Left hindlimb (tissue), 1 donor: ENCODE measurements at places on chromosomes 7 and 10.

DNA sequence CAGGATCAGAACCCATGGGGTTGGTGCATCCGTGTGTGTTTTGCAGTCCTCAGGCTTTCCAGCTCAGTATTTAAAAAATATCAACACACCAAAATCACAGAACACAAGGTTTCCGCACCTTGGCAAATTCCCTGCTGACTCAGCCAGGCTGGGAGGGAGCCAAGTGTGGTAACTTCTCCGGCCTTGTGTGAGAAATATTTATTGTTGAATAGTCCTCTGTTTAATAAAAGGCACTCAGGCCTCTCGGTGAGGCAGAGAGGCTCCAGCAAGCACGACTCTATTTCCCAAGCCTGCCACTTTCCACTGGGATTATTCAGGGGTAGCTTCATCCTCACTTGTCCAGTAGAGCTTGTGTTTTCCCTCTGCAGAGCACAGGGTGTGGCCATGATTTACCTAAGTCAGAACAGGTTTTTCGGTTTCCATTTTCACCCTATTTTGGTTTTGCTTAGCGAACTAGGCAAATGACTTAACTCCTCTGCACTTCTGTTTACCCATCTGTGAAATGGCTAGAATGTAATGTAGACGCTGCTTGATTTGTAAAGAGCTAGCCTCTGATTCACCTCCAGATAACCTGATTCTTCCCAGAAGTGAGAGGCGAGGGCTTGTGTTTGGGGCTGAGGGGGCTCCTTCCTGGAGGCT, 13.0 kb upstream of the CHST15 start:
- DNase-seq: no peak

- DNase-seq: no peak
These were observed 114.0 kb downstream of the MAD1L1 start for GRCh38 chr7:2118630-2119190.

DNA sequence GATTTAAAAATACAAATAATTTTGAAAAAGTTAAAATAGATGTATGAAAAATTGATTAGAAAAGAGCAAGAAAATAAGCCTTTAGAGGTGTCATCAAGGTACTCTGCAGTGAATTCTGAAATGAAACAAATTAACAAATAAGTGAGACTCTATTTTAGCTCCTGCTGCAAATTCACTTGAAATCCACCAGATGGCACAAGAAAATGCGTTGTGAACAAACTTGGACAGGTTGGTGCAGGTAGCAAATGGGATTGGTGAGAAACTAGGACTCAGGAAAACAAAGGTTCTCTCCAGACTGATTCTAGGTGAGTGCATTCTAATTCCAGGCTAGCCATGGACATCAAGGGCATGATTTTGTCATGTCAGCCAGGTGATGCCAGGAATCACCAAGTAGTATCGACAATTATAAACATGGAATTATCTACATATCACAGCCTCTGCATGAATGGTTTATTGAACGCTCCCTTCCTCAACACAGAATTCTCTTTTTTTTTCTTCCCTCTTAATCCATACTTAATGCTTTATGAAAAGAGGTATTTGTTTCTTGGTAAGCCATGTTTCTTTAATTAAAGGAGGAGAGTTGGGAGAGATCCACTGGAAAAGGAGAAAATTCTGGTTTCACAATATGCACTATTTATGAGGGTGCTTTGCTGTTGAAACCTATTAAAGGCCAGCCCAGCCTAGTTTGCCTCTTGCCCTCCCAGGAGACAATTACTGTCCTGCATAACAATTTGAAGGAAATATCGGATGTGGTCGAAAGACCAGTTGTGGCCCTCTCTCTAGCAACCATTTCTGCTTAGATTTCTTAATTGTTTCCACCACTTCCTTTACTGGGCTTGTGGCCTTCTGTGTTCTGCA, 118.1 kb downstream of the ZNF365 start:
- no peak for DNase-seq

DNA sequence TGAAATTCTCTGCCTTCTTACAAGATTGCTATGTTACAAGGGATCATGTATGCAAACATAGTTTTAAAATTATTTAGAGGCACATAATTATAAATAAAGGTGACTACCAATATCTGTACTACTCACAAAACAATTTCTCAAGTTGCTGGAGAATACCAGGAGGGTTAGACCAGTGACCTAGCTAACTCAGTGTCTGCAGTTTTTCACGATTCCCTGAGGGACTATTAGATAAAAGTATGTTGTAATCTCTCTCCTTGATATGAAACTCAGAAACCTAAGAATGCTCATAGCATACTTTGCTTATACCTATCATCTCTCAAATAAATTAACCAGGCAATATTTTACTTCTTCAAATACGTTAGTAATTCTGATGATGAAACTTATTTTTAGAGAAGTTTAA, 534.0 kb upstream of the ANKRD30A start:
- DNase-seq: no peak

GRCh38 chr10:124983321-124983720, 41.4 kb downstream of the ZRANB1 start:
- no peak for DNase-seq

- no peak for DNase-seq
These were observed 107.2 kb upstream of the TRIM24 start for GRCh38 chr7:138352570-138353461.

GRCh38 chr10:107913317-107914294, 749.1 kb upstream of the SORCS1 start:
- DNase-seq: no peak

DNA sequence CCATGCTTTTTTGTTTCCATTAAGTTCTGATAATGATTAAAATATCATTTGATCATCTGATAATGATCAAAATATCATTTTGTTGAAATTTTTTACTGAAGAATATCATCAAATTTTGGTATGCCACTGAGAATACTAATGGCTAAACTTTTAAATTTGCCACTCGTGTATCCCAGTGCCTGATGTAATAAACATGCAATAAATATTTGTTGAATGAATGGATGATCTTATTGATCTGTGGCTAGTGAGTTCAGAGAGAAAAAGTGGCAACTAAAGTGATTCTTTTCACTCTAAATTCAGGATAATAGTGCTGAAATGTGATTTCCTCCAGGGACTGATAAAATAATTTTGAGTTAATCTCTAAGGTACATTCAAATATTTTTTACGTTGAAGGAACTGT, 159.3 kb upstream of the WNT16 start:
- DNase-seq: no peak

GRCh38 chr10:75532253-75532924, 101.0 kb downstream of the LRMDA start:
- DNase-seq: no peak

DNA sequence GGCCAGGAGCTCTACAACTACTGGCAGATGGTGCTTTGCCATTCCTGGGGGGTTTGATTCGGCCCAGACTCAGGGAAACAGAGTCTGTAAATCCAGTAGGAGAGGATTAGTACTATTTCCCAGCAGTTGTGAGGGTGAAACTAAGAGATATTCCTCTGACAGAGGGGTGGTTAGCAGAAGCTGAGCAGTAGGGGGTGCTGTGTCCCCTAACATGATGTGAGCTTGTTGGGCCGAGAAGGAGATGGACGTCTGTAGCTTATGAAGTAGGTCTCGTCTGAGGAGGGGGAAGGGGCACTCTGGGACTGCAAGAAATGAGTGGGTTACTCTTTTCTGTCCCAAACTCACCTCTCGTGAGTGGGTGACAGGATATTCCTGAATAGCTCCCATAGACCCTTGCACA, 179.2 kb upstream of the MBL2 start:
- no peak for DNase-seq

DNA sequence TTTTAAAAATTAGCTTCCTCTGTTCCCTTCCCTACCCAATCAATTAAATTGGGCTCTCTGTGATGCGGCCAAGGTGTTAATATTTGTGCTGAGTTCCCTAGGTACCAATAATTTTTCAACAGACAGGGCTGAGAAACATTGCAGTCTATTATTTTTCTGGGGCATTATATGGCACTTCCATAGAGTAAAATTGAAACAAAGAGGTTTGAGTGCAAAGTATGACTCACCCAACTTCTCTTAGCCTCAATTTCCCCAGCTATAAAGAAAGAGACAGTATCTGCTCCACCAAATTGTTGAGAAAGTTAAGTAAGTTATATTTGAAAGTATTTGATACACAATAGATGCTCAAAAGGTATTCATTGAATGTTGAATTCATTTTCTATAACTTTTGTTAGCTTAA, 74.9 kb downstream of the TES start:
- no peak for DNase-seq

DNA sequence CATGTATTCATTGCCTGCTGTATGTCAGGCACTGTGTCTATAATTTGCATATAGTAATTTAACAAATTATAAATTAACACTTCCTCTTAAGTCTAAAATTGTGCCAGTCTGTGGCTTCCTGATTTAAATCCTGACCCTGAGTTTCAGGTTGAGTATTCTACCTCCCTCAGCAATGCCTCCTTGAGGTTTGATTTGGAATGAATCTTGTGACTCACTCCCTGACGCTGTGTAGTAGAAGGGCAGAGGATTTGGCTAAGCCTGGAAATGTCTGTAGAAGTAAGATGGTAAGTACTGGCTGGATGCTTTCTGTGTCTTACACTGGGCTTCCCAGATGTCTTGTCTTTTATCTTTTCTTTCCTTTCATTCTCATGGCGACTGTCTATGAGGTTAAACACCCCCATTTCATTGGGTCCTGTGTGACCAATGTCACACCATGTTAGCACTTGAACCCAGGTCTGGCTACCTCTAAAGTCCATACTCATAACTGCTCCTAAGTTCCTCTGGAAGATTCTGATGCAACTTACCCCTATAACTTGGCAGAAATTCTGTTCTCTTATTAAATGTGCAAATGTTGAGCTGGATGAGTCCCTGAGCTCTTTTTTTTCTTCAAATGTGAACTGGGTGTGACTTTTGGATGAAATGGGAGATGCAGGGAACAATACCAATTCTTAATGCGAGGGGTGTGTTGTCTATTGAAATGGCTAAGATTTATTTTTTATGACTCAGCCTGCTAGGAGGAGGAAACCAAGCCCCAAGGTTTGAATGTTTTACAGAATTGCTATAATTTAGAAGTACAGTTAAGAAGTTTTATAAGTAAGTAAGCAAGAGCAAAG, 48.5 kb downstream of the PLCE1 start:
- DNase-seq: no peak

DNA sequence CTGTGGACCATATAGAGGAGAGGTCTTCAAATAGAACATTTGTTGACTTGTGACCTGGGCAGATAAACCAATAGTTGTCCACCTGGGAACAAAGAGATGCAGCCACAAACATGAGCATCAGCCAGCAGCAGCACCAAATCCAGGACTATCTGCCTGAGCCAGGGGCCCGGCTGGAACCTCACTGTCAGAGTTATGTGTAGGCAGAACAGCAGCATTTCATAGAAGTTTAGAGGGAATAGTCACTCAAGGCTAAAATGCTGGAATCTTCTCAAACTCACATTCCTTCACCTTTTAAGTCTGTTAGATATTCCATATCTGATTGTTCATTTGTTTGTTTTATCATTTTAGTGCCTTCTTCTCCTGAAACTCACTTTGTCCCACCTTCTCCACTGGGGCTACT, 72.2 kb upstream of the IL6 start:
- no peak for DNase-seq

- DNase-seq: no peak
These were observed 43.9 kb downstream of the CHST15 start for GRCh38 chr10:124049484-124049883.

GRCh38 chr7:155618708-155619633, 25.5 kb upstream of the RBM33 start:
- DNase-seq: no peak

GRCh38 chr7:151484971-151485707, 34.6 kb downstream of the RHEB start:
- no peak for DNase-seq

GRCh38 chr10:33153251-33153967, 181.1 kb downstream of the NRP1 start:
- no peak for DNase-seq

DNA sequence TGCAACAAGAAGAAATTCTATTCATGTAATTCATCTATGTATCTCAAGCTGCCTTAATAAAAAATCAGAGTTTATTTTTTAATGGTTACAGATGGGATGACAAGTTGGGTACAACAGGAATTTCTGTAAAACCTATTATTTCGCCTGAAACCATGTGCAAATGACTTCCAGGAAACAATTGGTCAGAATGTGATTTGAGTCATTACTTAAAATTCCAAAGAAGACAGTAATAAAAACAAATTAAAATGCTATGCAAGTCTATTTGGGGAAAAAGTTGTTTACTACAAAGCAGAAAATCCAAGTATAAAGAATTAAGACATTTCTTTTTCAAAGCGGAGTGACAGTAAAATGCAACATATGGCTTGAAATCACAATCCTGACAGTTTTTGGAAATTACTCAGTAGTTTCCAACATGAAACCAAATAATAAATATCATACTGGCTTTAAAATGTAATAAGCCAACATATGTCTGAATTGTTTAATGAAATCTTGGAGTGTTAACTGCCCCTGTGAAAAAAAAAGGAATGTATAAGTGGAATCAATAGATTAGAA, 41.5 kb upstream of the SEMA3C start:
- no peak for DNase-seq

- DNase-seq: no peak
These were observed 243.3 kb upstream of the RNF32 start for GRCh38 chr7:156397249-156397648.

DNA sequence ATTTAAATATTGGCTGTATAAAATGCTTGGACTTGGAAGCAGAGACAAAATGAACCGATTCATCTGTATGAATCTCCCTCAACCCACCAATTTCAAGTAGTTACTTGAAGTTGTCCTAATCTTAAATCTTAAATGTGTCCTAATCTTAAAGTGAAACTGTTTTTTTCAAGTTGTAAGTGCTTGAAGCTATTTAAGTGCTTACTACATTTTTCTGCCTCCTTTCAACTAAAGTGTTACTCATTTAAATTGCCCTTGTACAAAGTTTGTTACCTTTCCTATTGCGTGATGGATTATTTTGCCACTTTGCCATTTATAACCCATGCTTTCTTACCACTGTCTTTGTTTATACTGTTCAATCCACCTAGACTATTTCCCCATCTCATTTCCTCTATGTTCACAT, 2.8 kb downstream of the BCAP29 start:
- DNase-seq: no peak

DNA sequence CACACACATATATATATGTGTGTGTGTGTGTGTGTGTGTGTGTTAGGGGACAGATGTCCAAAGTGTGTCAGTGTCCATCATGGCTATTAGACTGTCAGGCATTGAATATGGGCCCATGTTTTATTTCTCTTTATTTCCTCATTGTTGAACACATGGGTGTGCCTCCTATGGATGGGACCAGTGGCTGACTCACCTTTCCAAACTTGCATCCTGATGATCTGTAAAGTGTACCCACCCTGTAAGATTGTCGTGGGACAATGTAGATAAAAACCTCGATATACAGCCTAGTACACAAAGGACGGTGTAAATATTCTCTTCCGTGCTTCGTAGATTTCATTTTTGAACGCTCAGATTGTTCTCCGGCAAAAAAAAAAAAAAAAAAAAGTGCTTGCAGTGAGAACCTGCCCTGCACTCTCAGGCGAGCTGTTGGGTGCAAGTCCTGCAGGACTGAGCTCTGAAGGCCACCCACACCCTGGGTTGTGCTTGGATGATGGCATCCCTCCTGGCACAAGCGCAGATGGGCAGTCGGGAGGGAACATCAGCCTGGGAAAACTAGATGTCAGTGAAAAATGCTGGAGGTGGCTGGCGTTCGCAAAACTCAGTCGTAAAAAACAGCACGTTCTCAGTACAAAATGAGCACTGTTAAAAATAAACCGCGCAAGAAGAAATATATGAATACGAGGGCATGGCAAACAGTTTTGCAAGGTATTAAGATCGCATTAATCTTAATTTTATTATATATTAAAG, 166.9 kb downstream of the CUX1 start:
- no peak for DNase-seq

GRCh38 chr7:17495655-17496394, 197.4 kb downstream of the AHR start:
- no peak for DNase-seq
